ENCODE measurements at places on chromosomes 3 and 15. TPM values are rescaled to one million over a fixed set of nuclear protein-coding genes. Genes with fewer than 3 reads are reported as not detected.

Gene CHL1
- total RNA-seq = 0.17 TPM

Gene C2CD4B
- 0.07 TPM for total RNA-seq

Gene GPR171
- not detected for total RNA-seq

Gene MNS1
- total RNA-seq = 3.1 TPM

Gene PPP1R14D
- not detected for total RNA-seq

Gene NCEH1
- total RNA-seq = 72.9 TPM

DNA sequence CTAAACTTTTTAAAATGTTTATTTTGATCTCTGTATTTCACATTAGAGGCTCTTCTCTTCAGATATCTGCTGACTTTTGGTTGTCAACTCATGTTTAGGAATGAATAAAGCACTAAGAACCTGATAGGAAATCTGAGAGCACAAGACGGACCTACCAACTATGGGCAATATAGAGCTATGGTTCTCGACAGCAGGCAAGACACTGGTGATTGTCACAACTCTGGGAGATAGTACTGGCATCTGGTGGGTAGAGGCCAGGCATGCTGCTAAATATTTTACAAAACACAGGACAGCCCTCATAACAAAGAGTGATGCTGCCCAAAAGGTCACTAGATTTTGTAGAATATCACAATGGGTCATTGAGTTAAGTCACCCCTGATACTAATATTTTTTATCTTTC, 17.5 kb upstream of the GJD2 start:
- DNase-seq = no peak

GRCh38 chr3:11705049-11705448, 61.3 kb upstream of the VGLL4 start:
- no peak for DNase-seq

GRCh38 chr3:195394700-195395099, 48.1 kb downstream of the ACAP2 start:
- DNase-seq = no peak

DNA sequence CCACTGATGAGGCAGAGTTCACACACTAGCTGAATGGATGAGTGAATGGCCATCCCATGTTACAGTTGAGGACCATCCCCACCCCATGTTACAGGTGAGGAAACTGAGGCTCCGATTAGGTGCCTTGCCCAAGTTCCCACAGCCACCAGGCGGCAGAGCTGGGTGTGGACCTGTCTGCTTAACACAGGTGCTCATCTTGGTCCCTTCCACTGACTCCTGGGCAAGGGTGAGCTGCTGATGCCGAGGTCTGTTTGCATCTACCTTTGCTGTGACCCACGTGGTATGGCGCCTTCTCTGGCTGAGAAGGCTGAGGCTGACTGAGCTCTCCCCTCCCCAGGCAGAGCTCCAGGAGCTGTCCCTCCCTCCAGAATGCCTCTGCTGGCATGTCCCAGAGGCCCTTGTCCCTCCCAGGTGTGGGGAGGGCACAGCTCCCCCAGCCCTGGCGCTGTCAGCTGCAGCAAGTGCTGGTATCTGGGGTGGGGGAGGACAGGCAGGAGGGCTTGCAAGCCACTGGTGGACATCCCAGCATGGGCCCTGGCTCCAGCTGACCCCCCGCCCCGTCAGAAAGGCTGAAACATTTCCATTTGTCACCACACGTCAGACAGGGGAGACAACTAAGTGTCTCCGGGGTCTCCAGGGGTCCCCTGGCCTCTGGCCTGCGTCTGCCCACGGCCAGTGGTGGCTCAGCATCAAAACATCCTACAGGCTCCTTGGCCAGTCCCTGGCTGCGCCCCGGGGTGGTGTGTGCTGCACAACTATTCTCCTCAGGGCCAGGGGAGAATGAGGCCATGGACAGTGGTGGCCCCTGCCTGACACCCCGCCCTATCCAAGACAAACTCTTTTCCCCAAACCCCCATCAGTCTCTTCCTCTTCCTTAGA, 105.4 kb downstream of the ADCY5 start:
- no peak for DNase-seq

DNA sequence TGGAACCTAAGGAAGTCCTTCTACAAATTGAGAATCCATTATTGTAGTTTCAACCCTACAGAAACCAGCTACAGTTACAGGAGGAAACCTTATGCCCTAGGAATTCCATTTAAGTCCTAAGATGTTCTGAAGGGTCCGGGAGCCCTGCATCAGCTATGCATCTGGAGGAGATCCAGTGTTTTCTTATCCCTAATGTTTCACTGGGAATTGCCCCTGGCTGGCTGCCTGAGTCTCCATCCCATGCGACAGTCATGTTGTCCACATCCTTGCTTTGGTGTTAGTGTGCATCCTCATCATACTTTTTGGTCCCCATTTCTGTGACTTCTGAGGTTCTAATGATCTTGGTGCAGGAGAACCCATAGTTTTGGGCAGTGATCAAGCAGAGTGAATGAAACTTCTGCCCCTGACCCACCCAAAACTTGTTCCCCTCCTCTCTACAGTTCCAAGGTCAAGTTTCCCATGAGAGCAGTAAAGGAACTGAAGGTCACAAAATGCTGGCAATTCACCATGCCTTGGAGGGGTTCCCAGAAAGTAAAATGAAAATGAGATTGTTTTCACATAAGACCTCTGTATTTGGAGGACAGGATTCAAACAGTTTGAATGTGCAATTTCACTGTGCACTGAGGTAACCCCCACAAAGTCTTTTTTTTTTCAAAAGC, 121.9 kb upstream of the PHLDB2 start:
- no peak for DNase-seq

Data from epithelial cell of proximal tubule (primary cell).